ENCODE measurements at places on chromosomes 2 and 18.

DNA sequence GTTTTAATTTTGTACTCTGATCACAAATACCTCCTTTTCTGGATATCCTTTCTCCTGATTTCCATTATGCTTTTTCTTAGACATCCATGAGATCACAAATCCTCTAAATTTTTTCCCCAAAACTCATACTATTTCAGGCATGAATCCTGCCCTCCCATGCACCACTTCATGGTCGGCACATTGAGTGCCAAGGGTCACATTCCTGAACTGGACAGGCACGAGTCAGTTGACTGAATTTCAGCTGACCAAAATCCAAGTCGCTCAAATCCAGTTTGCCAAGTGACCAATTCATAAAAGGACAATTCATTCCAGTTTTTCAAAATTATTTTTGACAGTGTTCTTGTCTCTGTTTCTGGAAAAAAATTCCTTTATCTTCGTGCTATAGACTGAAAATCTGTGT lies 22.1 kb downstream of the DYNAP start:
- DNase-seq, result no peak

DNA sequence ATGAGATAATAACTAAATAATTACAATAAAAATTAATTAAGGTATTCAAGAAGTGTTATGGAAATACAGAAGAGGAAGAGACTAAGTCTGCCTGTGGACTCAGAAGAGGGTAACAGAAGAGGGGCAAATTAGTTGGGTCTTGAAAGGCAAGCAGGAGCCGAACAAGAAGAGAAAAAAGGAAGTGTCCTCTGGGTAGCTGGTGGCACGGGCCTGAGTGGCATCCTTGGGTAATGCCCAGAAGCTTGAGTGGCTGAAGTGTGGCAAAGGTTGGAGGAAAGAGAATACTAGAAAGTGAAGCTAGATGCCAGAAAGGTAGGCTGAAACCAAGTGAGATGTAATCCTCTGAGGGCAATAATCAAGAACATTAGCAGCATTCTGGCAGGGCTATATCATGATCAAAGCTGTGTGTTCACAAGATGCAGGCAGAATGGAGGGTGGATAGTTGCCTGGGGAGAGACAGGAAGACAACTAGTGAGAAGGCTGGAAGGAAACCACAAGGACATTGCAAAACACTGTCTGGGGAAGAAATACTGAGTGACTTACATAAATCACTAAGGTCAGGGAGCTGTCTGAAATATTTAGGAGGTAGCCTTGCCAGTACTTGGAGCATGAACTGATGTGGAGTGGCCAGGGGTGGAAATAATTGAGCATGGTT lies 16.2 kb downstream of the DOCK10 start:
- DNase-seq, result no peak

- no peak for DNase-seq
Observed at GRCh38 chr2:152097290-152097800, 1.5 kb downstream of the CACNB4 start.

GRCh38 chr18:35917043-35917442 lies 55.4 kb upstream of the RMP24 start:
- no peak for DNase-seq

DNA sequence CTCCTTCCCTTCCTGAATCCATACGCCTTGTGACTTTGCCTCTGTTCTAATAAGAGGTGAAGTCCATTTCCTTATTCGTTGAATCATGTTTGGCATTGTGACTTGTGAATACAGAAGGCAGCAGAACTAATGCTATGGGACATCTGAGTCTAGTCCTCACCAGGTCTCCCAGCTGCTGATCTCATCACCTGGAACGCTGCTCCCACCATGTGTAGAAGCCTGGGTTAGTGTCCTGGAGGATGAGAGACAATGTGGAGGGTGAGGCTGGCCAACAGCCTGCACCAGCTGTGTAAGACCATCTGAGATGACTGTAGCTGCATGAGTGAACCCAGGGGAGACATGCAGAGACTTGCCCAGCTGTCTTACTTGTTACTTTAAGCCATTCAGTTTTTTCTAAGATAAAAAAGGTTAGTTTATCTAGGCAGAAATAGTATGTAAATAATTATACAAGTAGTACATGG lies 3.5 kb upstream of the HAAO start:
- DNase-seq, result no peak

DNA sequence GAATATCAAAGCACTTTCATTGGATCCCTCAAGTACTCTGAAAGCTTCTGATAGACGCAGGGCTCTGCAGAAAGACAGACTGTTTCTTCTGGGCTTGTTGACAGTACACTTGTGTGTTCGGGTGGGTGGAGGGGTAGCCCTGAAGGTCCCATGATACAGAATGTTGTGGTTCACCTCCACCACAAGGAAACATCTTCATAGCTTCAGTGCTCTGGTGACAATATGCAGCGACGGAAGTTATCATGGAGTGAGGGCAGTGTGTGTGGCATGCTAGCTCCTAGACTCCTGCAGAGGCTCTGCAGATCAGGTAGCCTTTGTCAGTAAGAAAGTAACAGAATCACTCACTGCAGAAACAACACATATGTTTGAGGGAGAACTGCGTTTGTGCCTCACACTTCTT lies 90.7 kb downstream of the MEIS1 start:
- no peak for DNase-seq

DNA sequence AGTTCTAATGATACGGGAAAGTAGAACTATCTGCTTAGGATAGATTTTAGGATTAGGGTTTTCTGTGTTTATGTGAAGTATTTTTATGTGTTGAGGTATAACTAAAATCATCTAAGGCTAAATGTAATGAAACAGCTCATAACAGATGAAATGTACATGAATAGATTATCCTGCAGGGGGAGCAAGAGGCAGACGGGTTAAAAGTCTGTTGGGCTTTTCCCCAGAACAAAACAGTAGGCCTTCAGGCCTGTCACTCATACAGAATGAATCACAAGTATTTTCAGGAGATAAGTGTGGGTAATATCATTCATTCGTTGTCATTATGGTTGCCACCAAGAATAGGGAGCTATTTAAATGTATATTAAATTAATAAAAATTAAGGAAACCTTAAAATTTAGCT lies 107.9 kb upstream of the IL1R2 start:
- no peak for DNase-seq

GRCh38 chr2:30981096-30981495 lies 157.1 kb downstream of the GALNT14 start:
- DNase-seq, result no peak

DNA sequence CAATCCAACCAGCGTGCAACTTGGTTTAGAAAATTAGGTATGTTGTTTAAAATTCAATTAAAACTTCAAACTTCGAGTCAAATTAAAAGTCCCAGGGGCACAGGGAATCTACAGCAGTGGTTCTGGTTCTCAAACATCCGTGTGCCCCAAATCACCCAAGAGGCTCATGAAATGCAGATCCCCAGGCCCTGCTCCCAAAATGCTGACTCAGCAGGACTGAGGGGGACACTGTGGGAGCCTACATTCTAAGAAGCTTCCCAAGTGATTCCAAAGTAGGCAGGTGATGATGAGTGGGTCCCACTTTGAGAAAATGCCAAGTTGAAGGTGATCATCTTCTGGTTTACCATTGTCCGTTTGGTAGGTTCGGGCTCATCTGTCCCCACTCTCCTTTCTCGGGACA lies 82.3 kb downstream of the GALNT14 start:
- DNase-seq, result no peak

DNA sequence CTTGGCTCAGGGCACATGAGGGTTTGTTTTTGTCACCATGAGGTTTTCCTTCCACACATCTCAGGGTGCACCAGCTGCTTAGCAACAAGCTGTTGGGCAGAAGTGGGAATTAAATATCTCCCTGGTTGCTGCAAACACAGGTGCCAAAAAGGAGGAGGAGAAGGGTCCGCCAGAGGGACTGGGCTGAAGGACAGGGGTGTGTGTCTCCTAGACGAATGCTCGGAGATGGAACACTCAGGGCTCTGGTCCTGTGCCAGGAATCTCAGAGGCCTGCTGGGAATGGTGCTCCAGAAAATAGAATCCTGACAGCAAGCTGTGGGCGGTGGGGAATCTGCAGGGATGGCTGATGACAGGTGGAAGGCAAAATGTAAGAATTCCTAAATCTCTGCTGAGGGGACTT lies 94.5 kb downstream of the VSNL1 start:
- no peak for DNase-seq

- no peak for DNase-seq
Observed at GRCh38 chr2:234958311-234958710, 6.5 kb downstream of the SH3BP4 start.

- no peak for DNase-seq
Observed at GRCh38 chr2:6824962-6825361, 40.7 kb downstream of the CMPK2 start.

DNA sequence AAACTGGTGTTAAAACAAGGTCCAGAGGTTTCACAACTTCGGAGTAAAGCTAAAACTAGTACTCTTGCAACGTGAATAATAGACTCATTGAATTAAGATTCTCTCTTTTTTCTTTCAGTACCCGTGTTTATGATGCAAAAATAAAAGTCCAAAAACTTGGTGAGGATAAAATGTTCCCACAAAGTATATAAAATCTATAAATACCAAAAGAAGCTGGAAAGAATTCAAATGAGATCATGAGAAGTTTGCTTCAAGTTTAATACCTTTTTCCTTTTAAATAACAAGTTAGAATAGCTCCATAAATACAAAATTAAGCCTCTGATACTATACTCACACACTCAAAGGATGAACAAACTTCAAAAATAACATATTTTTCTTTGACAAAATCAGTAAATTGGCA lies 34.0 kb downstream of the METTL4 start:
- no peak for DNase-seq

DNA sequence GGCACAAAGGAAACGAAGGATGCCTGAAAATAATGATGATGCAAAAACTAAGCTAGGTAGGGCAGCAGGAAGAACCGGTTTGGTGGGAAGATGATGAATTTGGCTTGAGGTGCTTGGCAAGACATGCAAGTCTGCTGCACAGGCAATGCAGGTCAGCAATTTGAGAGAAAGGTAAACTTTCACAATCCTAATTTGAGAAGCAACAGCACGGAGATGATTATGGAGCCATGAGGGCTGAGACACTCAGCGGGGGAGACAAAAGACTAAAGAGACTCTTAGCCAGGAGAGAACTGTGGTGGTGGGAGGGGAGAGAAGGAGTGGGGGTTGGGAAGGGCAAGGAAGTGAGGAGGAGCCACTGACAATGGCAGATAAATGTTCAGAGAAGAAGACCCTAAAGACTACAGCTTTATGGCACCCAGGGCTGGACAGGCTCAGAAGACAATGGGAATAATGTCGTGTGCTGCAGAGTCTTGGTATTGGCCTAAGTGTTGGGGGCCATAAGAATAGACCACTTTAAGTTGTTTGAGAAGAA lies 19.4 kb upstream of the RNF149 start:
- DNase-seq, result no peak

DNA sequence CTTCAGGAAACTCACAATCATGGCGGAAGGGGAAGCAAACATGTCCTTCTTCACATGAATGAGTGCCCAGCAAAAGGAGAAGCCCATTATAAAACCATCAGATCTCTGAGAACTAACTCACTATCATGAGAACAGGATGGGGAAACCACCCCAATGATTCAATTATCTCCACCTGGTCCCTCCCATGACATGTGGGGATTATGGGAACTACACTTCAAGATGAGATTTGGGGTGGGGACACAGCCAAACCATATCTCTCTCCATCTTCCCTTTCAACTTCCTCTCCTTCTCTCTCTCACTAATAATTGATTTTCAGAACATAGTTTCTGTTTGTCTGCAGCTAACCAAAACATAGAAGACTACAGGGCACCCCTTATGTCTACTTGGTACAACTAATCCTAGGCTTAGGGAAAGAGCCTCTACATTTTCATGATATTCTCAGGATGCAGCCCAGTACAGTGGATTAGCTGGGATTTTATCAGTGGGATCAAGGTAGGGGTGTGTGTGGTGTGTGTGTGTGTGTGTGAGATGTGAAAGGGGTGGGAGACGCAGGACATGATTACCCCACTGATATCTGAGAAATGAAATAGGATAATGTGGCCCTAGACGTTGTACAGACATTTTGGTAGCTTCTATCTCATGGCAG lies 2.8 kb upstream of the ATF2 start:
- DNase-seq, result no peak

- DNase-seq, result no peak
Observed at GRCh38 chr2:100060875-100061274, 81.5 kb downstream of the AFF3 start.

DNA sequence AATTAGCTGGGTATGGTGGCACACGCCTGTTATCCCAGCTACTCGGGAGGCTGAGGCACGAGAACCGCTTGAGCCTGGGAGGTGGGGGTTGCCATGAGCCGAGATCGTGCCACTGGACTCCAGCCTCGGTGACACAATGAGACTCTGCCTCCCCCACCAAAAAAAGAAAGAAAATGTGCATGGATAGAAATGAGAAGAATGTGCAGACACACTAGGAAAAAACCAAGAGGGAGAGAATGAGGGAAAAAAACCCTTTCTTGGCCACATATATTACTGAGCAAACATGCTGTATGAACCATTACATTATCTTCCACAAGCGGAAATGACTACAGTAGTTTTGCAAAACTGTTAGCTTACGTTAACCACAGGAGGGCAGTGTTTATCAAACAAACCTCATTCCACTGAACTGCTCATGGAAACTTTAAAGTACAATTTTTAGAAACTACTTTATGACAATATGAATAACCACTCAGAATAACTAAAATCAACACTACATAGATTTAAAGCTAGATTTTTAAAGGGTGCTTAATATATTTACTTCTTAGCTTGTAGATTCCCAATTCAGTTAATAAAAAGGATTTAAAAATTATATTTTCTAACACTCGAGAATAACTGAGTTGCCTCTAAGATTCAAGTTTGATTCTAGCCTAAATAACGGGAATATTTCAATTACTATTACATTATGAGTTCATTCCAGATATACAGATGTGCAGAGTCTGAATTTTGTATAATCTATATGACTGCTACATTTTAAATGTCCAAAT lies 26.4 kb downstream of the ASXL2 start:
- DNase-seq, result no peak

DNA sequence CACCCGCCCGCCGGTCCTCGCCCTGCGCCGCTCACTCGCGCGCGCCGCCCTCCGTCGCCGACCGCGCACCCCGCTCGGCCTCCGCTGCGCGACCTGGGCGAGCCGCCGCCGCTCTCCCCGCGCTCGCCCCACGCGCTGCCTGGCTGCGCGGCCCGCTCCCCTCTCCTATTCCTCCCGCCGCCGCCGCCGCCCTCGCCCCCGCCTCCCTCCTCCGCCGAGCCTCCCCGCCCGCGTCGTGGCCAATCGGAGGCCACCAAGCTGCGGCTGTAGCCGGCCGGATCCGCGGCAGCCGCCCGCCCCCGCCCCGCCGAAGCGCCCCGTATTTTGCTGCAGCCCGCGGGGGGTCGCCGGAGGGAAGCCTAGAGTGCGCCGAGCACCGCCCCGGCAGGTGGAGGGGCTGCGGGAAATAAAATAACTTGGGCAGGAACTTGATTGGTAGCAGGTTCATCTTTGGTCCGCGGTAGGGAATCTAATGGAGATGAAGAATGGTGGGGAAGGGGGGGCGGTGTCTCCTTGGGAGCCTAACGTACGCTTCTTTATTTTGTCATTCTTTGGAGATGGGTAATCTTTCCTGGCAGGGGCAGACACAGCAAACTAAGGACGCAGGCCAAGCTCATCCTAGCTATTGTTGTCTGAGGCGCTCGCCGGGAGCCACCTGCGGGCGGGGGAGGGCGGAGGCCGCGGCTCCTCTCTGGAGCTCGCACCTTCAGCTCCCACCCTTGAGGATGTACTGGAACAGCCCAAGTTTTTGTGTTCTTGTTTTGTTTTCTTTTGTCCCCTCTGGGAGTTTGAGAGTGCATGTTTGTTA lies 1.1 kb upstream of the CDH2 start:
- peak; percentile 78 for DNase-seq
